ENCODE measurements at places on chromosomes 2 and 18.

- no peak for DNase-seq
Observed at GRCh38 chr2:107361751-107362381, 464.8 kb upstream of the RGPD4 start.

DNA sequence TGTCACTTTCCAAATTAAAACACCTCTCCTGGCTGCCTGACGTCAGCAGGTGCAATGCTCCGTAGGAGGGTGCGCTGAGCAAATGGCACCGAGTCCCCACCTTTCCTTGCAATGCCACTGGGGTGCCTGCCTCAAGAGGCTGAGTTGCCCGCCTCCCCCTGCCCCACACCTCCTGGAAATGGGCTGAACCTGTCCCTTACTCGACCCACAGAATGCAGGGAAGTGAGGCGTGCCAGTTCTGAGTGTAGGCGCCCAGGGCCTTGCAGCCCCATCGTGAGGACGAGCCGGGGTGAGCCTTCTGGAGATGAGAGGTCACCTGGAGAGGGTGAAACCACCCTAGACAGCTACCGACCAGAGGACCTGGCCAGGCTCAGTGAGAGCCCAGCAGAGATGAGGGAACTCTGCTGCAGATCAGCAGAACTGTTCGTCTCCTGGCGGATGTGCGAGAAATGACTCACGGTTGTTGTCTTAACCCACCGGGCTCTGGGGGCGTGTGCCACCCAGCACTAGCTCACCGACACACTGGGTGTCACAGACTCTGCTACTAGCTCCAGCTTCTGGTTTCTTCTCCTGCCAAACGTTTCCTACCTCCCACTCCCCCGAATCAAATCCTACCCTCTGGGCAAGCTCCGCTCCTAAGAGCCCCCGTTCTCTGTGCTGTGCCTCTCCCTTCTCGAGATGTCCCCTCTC is 168.7 kb upstream of the HDAC4 start:
- no peak for DNase-seq

DNA sequence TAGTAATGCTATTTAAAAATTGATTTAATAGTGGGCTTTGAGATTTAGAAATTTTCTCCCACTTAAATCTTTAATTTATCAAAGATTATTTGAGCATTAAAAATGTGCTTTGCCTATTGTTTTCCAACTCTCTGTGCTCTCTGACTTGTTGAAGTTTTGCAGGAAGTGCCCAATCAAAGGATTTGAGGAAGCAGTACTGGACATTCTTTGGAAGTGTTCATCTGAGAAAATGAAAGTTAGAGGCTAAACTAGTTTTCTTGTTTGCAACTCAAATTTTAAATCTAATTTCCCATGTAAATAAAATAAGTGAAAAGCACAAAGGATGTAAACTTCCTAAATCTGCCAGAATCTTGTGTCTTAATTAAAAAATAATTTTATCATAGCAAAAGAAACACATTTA is 89.1 kb downstream of the CAMKMT start:
- DNase-seq = no peak

DNA sequence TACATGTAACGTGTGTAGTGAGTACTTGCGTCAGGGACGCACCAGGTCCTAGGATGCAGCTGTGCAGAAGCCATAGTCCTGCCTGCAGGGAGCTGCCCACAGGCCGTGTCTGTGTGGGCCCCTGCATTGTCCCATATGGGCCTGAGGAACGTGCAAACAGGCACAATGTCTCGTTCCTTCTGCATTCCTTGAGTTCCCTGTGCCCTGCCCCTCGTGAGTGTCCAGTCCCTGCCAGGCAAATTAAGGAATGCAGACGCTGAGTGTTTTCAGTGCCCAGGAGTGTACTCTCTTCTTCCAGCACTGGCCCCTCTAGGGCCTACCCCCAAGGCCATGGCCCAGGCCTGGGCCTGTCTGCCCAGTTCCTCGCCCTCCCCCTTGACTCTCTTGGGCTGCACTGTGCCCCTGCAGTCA is 61.8 kb downstream of the FAM168B start:
- no peak for DNase-seq

GRCh38 chr2:96240341-96241038 is 25.3 kb downstream of the TMEM127 start:
- no peak for DNase-seq

- no peak for DNase-seq
Observed at GRCh38 chr2:152354069-152354755, 19.2 kb downstream of the FMNL2 start.

DNA sequence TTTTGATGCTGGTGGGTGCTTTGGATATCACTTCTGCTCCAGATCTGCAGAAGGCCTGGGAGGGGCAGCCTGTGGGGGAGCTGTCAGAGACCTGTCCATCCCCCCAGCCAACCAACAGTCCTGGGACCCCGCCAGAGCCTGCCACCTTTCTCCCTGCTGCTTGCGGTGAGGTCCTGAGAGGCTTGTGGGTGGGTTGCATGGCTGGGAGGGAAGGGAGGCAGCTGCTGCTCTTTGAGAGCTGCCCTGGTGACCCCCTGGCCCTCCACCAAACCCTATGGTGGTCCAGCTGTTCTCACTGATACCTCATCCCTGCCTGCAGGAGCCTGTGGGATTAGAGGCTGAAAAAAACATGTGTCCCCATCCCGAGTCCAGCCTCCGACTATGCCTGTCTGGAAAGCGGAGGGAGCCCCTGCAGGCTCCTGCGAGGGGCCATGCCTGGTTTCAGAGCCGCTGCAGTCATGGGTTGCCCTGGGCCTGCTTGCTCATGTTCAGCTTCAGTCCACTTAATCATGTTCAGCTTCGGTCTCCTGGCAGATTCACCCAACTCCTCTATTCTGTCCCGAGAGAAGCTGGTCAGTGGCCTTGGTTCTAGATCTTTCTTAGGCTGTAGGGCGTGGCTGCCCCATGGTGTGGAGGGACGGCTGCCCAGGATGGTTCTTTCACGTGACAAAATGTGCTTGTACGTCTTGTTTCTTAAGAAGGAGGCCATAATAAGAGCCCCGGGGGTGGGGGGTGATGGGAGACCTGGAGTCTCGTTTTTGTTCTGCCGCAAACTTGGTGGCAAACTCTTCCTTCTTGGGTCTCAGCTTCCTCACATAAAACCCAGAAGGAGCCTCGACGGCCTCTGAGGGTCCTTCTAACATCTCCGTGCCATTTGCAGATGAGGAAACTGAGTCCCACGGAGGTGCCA is 98.5 kb downstream of the CTIF start:
- DNase-seq = no peak

- peak; percentile 45 for DNase-seq
Observed at GRCh38 chr2:219509780-219510511, 4.3 kb upstream of the ASIC4 start.

DNA sequence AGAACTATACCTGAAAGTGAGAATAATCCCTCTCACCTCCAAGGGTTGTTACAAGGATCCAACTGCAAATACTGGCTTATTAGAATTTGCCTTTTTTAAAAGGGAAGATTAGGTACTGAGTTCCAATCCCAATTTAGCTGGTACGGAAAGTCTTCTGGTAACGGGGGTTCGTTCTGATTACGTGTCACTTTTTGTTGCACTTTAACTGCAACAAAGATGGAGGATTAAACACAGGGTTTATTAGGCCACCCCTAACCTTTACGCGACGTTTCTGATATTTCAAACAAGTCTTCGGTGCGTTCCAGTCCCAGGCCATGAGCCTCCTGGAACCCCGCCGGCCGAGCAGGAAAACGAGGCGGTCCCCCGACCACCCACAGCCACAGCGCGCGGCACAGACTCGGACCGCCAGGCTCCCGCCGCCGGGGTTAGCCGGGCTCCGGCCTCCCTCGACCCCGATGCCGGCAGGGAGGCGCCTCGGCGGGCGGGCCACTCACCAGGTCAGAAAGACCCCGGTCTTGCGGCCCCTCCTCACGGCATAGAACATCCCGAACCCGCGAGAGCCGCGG is 411 bp downstream of the RNASEH1 start:
- no peak for DNase-seq

- DNase-seq = no peak
Observed at GRCh38 chr2:38064801-38065501, 11.0 kb downstream of the CYP1B1 start.

GRCh38 chr2:133508546-133509165 is 59.6 kb downstream of the NCKAP5 start:
- DNase-seq = no peak

DNA sequence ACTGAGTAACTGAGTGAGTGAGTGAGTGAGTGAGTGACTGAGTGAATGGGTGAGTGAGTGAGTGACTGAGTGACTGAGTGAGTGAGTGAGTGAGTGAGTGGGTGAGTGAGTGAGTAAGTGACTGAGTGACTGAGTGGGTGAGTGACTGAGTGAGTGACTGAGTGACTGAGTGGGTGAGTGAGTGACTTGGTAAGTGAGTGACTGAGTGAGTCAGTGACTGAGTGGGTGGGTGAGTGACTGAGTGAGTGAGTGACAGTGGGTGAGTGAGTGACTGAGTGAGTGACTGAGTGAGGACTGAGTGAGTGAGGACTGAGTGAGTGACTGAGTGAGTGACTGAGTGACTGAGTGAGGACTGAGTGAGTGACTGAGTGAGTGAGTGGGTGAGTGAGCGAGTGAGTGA is 13.9 kb downstream of the MAL start:
- DNase-seq = no peak

DNA sequence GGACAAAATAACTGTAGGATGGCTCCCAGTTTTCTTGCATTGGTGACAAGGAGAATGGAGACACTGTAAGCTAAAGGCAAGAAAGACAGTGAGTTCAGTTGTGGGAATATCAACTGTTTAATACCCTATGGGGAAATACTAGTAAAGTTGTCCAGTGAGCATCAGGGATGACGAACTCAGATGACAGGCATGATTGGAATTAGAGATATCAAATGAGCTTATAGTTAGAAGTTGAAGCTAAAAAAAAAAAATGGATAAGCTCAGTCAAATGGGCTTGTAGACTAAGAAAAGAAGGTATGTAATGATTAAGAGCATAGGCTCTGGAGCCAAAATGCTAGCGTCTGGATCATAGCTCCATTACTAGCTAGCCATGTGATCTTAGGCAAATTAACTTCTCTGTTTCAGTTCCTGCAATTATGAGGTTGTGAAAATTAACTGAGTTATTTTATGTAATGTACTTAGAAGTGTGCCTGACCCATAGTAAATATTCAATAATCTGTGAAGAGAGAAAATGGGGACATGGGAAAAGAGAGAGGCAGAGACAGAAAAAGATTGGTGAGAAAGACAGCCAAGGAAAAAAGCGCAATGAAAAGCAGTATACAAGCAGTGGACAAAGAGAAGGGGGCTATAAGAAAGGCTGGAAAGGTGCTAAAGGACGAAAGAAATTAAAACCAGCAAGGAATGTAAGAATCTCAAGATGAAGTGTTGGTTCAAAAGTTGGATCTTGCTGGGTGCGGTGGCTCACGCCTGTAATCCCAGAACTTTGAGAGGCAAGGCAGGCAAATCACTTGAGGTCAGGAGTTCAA is 95.7 kb upstream of the SLC39A10 start:
- DNase-seq = no peak

DNA sequence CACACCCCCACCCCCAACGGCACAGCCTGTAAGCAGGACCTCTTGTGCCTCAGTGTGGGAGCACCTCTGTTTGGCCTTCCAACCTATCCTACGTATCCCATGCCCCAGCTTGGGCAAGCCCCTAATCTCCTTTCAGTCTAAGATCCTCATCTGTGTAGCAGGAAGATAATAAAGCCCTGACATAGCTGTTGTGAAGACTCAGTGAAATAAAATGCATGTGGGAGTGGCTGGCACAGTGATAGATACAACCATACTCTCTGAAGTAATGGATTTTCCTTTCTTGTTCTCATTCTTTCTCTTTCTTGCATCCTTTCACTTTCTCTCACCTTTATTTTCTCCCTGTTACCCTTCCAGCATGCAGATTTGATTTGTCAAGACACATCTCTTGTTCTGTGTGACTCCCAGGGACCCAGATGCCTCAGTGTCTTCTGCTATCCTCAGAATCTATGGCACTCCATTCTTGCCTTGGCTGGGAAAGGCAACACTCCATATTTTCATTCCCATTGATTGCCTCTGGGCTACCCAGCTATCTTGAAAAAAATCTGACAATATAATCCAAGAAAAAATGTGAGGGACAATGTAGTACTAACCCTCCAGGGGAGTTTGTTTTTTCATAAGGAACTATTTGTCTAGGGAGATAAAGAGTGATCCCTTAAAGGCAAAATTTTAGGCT is 207.2 kb upstream of the SETBP1 start:
- DNase-seq = no peak

DNA sequence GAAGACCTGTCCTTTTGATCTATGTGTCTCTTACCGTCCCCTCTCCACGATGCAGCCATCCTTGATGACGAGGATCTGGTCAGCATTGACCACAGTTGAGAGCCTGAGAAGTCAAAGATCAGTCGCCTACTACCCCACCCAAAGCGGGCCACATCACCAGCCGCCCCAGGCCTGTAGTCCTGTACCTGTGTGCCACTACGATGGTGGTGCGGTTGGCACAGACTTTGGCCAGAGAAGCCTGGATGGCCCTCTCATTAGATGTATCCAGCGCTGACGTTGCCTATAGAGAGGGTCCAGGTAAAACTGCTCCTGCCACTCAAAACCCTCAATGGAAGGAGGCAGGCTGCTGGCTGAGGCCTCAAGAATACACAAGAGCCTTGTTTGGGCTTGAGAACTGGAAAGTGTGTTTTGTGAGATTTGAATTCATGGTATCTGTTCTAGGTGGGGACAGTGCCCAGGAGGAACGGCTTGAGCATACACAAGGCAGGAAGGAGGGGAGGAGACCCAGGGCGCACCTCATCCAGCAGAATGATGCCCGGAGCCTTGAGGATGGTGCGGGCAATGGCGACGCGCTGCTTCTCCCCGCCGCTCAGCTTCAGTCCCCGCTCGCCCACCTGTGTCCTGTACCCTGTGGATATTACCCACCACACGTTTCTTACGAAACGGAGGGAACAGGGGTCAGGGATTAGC is 3.8 kb downstream of the ZFAND2B start:
- DNase-seq = no peak

- no peak for DNase-seq
Observed at GRCh38 chr2:102508863-102509262, 35.8 kb downstream of the SLC9A4 start.

GRCh38 chr2:18073601-18074000 is 195.1 kb downstream of the KCNS3 start:
- DNase-seq = no peak

- DNase-seq = no peak
Observed at GRCh38 chr2:31255911-31256571, 22.1 kb downstream of the EHD3 start.

GRCh38 chr2:187117483-187117882 is 268.5 kb upstream of the ZSWIM2 start:
- no peak for DNase-seq

DNA sequence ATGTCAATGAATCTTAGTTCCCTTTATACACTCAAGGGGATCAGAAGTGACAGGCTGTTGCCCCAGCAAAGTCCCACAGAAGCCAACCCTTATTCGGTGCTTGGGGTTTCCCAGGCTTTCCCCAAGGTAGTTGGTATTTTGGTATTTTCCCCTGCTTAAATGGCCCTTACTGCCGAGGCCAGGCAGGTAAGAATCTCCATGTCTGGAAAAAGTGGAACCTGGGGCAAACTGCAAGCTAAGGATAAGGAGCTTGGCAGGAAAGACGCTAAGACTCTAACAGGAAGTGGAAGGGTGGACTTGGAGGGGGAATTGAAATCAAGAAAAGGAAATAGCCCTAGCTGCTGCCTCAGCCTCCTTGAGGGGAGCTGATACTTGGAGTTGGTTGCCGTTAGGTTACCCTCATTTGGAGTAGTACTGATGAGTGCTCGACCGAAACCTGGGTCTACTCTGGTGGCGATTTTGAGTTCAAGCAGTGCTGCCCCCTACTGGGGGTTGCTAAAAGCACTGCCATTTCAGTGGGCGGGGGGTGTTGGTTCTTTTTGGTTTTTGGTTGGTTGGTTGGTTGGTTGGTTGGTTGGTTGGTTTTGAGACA is 3.3 kb upstream of the GPBAR1 start:
- peak; percentile 75 for DNase-seq

GRCh38 chr2:157420771-157421323 is 23.0 kb downstream of the CYTIP start:
- no peak for DNase-seq

GRCh38 chr2:56806924-56807323 is 623.1 kb downstream of the CCDC85A start:
- no peak for DNase-seq
